Activated CD4-positive, alpha-beta T cell treated with anti-CD3 and anti-CD28 coated beads, Interleukin-10, Interleukin-2, amounts not matched to agents 100 ng/mL and 50 ng/mL, durations not matched to agents 16 hours and 8 hours (primary cell): ENCODE measurements at places on chromosomes 3 and 15.

DNA sequence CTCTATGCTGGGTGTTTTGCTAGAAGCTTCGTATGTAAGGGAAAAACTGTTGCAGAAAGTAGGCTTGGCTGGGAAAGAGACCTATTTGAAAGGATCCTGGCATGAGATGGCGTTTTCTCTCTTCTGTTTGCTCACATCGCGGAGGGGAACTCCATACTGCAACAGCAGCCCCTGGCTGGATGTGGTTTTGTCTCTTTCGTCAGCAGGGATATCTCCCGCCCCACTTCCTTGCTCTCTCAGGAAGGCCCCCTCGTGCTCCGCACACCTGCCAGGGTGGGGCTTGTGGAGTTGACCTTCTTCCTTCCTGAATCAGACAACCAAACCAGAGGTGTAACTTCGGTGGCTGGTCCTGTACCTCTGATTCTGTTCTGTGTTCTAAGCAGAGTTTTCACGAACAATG is 26.4 kb upstream of the MYZAP start:
- DNase-seq = peak; percentile 28

DNA sequence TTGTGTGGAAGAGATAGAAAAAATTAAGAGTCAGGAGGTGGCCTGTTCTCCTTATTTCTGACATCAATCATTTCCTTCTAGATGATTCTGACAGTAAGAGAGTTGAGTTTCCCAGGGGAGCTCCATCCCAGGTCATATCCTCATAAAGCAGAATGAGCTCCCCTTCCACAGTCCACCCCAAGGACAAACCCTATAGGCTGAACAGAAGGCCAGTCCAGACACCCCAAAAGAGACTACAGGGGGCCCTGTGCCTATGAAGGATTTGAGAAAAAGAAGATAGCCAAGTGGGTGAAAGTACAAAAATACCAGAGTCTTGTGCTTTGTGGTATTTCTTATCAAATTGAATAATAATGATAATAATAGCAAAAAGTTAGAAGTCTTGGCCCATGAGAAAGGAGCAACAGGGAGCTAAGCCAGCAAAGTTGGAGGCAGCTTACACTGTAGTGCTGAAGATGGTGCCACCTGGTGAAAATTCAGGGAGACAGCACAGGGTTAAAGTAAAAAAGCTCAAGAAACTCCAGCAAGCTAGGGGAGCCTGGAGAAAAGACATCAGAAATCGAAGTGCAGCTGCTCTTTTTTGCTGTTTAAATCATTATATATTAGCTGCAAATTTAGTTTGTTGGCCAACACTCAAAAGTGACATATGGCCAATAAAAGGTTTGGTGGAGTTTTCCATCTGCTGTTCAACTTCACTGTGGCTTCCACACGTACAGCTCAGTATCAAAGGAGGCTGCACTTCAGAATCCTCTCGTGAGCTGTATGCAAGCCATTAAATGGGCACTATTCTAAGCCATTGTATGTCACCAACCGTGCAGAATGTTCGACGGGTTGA is 35.8 kb upstream of the SLC24A5 start:
- DNase-seq = peak; percentile 7

GRCh38 chr3:62525281-62525680 is 151.9 kb upstream of the FEZF2 start:
- DNase-seq = no peak

DNA sequence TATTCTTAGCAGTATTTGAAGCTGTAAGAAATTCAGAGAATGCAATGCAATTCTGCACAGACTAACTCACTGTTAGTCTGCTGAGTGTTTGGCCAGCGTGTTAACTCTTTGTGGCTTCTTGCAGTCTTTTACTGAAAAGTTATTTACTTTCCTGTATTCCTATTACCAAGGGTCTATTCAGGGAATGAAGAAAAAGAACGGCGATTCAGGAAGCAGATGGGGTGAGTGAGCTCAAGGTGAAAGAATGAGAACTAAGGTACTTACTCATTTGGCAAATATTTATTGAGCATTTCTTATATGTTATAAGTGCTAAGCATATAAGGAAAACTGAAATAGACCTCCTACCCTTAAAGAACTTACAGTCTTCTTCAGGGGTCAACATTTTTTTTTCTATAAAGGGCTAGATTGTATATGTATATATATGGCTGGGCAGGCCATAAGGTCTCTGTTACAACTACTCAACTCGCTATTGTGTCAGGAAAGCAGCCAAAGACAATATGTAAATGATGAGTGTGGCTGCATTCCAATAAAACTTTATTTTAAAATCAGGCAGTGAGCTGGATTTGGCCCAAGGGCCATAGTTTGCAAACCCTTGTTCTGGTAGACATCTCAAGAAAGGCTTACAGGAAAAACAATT is 271.9 kb upstream of the GADL1 start:
- no peak for DNase-seq
